ENCODE measurements at places on chromosomes 5 and 9.

- DNase-seq, result no peak
These were observed 35.9 kb downstream of the ANXA6 start for GRCh38 chr5:151121665-151122064.

DNA sequence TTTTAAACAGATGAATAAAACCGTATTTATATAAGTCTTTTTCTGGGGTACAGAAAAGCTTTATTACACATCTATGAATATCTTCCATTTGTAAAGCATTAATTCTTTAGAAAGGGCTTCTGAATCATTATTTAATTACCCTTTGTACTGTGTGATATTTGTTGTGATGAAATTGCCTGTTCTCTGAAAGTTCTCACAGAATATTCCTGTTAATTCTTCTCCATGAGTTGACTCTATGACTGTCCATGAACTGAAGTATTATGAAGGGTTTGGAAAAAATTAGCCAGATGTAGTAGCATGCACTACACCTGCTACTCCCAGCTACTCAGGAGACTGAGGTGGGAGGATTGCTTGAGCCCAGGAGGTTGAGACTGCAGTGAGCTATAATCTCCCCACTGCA lies 127.0 kb downstream of the MAN2A1 start:
- no peak for DNase-seq

DNA sequence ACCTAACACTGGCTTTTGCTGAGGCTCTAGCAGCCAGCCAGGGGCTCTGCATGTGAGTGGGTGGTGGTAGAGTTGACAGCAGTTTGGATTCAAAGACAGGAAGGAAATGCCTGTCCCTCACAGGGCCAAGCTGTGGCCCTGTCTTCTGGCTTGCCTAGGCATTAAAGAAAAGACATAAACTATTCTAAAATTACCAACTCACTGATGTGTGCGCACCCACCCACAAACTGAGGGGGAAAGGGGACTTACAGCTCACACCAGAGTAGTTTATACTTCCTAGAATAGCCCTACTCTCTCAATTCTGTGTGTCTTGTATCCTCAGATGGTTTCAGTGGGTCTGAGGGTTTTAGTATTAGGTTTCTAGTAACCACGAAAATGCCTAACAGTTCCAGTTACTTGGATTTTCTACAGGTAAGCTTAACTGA lies 18.3 kb upstream of the IL13 start:
- DNase-seq, result no peak

DNA sequence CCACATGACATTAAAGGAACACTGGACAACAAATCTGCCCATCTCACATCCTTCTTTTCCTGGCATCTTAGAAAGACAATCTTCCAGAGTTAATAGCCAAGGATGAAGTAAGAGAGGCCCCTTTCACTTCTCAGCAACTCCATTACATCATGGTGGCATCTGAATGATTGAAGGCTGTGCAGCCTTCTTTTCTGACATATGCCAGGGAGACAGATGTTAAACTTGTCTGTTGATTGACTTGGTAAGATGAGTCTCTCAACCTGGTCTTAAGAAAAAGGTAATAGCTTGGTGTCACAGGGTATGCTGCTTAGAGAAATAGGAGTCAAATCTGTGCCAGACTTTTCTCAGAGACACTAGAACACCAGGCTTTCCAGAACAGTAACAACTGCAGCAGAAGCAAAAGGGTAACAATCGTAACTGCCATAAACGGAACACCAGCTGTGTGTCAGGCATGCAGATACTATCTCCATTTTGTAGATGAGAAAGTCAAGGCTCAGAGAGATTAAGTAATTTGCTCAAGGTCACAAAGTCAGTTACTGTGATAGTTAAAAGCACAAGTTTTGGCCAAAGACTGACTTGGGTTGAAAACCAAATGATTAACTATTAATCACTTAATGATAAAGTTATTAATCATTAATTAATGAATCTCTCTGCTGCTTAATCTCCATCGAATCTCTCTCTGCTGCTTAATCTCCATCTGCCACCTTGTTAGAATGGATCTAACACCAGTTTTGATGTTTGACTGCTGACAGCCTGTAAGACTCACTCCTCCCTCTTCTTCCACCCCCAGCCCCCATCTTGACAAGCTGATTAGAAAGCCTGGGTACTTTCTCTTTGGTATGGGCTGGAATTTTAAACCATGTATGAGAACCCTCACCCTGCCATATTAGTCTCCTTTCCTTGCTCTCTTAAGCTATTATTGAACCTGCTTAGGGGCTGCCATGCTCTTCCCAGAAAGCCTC lies 353.5 kb downstream of the ENC1 start:
- no peak for DNase-seq

DNA sequence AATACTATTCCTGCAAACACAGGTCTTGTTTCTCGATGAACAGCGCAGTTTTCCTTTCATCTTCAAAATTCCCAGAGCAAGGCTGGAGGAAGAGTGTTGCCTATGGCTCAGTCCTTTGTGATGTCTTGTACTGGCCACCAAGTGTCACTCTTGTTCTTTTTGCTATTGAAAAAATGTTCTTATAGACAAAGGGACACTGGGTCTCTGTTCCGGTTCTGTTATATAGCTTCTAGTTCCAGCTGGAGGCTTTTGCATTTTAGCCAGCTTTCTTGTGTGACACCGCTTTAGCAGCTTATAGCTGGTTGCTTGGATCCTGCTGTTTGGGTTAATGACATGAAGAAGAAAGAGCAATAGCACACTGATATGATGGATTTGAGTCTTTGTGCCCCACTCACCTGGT lies 343.7 kb upstream of the KCNN2 start:
- DNase-seq, result no peak
